ENCODE measurements at places on chromosomes 6 and 20. TPM values are rescaled to one million over a fixed set of nuclear protein-coding genes. Genes with fewer than 3 reads are reported as not detected.

- H3K4me3 ChIP-seq, result peak overlapping the region; percentile 87
- peaks cover 9% of the 10 kb centered on the region for H3K4me1 ChIP-seq
- peak overlapping the region; percentile 91 for H3K27ac ChIP-seq
- no peaks in the 10 kb centered on the region for H3K27me3 ChIP-seq
- H3K36me3 ChIP-seq, result peaks cover 25% of the 10 kb centered on the region
Observed at GRCh38 chr6:7311917-7312615, 933 bp downstream of the SSR1 start.

DNA sequence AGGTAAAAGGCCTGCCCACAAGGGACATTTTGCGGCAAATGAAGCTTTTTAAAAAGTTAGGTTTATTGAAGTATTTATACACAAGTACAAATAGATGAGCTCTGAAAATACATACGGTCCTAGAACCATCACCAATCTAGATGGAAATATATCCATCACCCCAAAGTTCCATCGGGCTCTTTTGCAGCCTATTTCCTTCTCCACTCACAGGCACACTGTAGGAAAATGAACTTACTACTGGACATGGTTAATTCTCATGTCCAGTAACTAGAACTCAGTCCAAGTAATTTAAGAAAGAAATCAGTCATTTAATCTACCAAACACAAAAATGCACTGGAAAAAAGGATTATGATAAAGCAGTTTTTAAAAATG is 6.2 kb downstream of the PCNA start:
- DNase-seq, result no peak
- peaks cover 9% of the 10 kb centered on the region for H3K4me1 ChIP-seq

Gene RPS6KA2
- 41.1 TPM for total RNA-seq

Gene CEP250
- 28.3 TPM for total RNA-seq

DNA sequence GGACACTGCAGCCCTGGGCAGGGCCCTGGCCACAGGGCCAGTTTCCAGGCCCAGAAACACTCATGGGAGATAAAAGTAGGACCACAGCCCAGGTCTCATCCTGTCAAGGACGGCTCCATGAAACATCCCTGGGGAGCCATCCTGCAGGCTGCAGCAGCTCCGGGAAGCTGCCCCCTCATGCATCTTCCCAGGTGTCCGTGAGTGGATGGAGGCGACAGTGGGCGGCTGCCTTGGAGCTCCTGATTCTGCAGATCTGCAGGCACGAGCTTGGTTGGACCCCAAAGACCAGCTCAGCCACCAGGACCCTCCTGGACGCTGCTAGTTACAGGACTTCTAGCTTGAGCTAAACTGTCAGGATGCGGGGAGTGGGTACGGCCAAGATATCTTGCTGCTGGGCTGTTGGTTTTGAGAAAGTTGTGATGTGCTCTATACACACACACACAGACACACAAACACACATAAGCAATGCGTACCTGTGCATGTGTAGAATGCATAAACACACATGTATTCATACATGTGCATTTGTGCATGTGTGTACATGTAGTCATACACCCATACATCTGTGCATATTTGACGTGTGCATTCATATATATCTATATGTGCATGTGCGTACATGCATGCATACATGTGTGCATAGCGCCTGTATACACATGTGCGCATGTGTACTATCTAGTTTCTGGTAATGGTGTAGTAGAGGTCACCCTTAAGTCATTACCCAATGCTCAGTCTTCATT is 297.8 kb downstream of the TAF4 start:
- DNase-seq, result no peak
- H3K27ac ChIP-seq, result no peak overlapping the region
- no peaks in the 10 kb centered on the region for H3K4me1 ChIP-seq

Gene MAFB
- 25.8 TPM for total RNA-seq

DNA sequence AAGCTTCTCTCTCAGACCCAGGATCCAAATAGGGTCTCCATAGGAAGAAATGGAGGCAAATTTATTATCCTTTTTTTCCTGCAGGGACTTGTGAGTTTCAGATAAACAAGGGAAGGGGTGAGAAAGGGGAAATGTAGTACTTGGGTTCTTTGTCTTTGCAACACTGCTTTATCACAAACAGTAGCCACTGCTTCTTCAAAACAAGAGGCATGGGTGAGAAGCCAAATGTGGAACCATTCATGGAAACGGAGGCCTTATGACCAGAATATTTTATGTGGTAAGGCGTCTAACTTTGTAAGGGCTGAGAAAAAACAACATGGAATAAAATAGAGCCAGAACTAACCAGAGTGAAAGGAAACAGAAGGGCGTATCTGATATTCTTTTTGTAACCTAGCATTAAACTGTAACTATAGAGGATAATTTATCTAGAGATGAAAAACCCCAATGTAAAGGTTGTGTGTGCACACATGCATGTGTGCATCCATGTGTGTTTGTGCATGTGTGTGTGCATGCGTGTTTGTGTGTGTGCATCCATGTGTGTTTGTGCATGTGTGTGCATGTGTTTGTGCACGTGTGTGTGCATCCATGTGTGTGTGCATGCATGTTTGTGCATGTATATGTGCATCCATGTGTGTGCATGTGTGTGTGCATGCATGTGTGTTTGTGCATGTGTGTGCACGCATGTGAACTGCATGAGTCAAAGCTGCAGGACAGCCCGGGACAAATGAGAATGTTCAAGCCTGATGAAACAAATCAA is 143.3 kb upstream of the SMLR1 start:
- H3K4me3 ChIP-seq, result no peak overlapping the region
- no peak overlapping the region for H3K27ac ChIP-seq
- no peaks in the 10 kb centered on the region for H3K36me3 ChIP-seq
- H3K4me1 ChIP-seq, result no peaks in the 10 kb centered on the region
- H3K27me3 ChIP-seq, result no peaks in the 10 kb centered on the region

DNA sequence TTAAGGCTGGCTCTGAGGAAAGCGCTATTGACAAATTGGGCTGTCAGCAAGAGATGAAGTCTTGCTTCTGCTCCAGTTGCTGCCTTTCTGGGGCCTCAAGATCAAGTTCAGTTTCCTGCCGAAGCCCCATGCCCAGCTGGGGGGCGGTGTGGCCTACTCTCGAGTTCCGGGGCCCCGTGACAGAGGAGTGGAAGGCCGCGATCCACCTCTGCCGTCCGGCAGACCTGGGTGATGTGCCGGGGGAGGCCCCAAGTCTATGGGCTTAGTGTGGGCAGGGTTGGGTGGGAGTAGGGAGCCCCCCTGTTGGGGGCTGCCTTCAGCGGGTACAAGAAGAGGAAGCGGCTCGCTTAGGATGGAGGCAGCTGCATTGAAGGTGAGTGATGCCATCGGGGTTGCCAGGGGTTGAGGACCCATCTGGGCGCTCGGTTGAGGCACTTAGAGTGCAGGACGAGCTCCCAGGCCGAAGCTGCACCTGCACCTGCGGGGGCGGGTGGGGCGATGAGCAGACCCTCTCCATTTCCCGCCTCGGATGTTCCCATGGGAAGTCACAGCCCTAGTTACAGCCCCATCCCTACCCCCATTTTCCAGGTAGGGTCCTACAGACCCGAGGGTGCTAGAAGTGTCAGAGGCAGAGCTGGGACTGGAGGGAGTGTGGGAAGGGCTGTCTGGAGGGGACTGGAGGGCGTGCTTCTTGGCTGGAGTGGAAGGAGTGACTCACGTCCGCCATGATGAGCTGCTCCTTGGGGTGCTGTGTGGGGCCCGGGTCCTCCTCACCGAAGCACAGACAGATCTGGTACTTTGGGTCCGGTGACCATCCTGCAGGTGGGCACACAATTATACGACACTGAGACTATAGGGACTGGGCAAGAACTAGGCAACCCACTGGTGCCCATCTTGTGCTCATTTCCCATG is 2.9 kb upstream of the FOXS1 start:
- peaks cover 30% of the 10 kb centered on the region for H3K27me3 ChIP-seq
- H3K4me1 ChIP-seq, result no peaks in the 10 kb centered on the region
- H3K4me3 ChIP-seq, result no peak overlapping the region

Gene ANGPT4
- not detected for total RNA-seq

DNA sequence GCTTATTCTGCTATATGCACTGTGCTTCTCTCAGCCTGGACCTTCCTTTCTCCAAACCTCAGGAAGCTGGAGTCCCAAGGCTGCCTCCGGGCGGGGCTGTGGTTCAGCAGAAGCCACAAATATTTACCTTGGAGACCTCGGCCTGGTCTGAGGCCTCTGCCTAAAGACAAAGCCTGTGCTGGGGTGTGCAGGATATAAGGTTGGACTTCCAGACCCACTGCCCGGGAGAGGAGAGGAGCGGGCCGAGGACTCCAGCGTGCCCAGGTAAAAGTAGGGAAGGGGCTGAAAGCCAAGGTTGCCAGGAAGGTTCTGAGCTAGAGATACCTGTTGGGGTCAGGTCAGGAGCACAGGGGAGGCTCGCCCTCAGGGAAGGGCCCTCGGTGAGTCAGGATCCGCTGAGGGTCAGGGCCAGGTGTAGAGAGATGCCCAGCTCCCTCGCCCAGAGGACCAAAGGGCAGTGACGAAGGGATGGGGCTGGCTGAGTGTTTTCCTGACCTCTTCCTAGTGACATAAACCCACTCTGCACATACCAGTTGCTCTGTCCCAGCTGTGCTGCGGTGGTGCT is at the start of gene BPIFB1:
Gene BPIFB1, plus strand, starts transcription at position 224 of the 565 bp plus-strand sequence. CDS start 2,860 bp downstream, outside the sequence.
- no peak for DNase-seq
- H3K27me3 ChIP-seq, result peaks cover 15% of the 10 kb centered on the region
- H3K27ac ChIP-seq, result no peak within 1 kb of the TSS

Gene FRK
- total RNA-seq, result 13.3 TPM

Gene MUCL3
- total RNA-seq, result 0.41 TPM

Gene DPPA5
- not detected for total RNA-seq

GRCh38 chr6:43481075-43481474 is 3.7 kb downstream of the TJAP1 start:
- no peaks in the 10 kb centered on the region for H3K27me3 ChIP-seq
- no peak overlapping the region for H3K4me3 ChIP-seq
- peaks cover 10% of the 10 kb centered on the region for H3K4me1 ChIP-seq

DNA sequence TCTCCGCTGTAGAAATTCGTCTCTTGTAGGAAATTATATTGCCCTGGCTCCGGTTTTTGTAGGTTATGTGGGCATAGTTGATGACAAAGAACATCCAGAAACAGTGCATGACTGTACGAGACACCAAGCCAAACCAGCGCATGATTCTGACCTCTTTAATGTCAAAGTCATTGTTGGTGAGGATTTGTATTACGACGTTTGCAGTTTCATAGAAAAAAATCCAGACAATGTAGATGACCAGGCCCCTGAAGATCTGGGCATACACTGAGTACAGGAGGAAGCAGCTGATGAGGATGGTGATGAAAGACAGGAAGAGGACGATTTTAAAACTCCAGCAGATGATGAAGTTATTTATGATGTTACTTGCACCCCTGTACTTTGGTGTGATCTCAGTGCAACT is 39.1 kb upstream of the TBC1D22B start:
- H3K27me3 ChIP-seq, result no peaks in the 10 kb centered on the region
- H3K4me1 ChIP-seq, result peaks cover 15% of the 10 kb centered on the region
- no peak for DNase-seq
- H3K36me3 ChIP-seq, result no peaks in the 10 kb centered on the region
- no peak overlapping the region for H3K27ac ChIP-seq
- H3K4me3 ChIP-seq, result no peak overlapping the region

Gene GABRR2
- 1.2 TPM for total RNA-seq

Gene LINC00237
- total RNA-seq, result not detected

DNA sequence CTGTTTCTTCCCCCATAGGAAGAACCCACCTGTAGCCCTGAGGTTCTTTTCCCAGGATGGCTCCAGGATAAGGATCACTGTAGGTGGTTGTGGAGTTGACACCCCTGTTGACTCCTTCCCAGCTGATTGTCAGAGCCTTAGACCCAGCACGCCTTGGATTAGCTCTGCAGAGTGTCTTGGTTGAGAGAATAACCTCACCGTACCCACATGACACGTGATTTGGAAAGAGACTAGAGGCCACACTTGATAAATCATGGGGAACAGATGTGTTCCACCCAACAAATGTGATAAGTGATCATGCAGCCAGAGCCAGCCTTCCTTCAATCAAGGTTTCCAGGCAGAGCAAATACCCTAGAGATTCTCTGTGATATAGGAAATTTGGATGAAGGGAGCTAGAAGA is 12.2 kb downstream of the BTN3A1 start:
- no peaks in the 10 kb centered on the region for H3K27me3 ChIP-seq
- DNase-seq, result no peak
- no peak overlapping the region for H3K4me3 ChIP-seq
- no peaks in the 10 kb centered on the region for H3K36me3 ChIP-seq
- H3K4me1 ChIP-seq, result no peaks in the 10 kb centered on the region

DNA sequence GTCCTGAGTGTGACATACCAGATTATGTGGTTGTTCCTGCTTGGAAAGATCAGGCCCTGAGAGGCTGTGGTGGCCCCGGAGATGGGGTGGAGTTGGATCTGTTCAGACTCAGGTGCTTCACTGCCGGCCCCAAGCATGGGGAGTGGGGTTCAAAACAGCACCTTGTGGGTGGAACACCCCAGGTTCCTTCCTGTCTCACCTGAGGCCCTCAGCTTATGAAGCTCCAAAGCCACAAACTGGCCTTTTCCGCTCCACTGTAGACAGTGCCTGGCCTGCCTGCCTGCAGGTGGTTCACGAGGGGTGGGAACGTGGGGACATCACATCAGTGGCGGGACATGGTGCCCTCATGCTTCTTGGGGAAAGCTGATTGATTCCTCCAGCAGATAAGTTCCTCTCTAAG is 146.4 kb downstream of the TAF4 start:
- no peaks in the 10 kb centered on the region for H3K27me3 ChIP-seq
- H3K4me3 ChIP-seq, result no peak overlapping the region
- no peaks in the 10 kb centered on the region for H3K36me3 ChIP-seq

- H3K27me3 ChIP-seq, result peaks cover 100% of the 10 kb centered on the region
- H3K27ac ChIP-seq, result no peak overlapping the region
- peak overlapping the region; percentile 43 for H3K4me3 ChIP-seq
- no peaks in the 10 kb centered on the region for H3K36me3 ChIP-seq
Observed at GRCh38 chr6:99603421-99604165, 3.0 kb upstream of the PRDM13 start.

DNA sequence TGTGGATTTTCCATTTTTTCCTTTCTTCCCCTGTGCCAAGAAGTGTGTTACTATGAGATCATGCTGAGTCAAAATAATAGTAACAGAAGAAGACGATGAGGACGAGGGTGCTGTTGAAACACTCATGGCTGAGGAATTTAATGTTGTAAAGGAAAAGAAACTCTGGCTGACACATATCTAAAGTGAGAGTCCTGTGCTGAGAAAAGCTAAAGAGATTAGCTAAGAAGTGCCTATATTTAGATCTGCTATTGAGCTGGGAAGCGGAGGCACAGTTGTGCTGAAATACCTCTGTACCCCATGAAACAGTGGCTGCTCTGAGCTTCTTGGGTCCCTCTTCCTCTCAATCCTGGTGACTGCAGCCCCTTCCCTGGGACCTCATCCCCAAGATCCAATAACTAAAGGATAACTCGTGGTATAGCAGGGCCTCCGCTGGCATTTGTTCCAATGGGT is 1.1 kb upstream of the SYTL3 start:
- H3K4me1 ChIP-seq, result no peaks in the 10 kb centered on the region
- H3K36me3 ChIP-seq, result no peaks in the 10 kb centered on the region
- no peaks in the 10 kb centered on the region for H3K27me3 ChIP-seq

All from transverse colon (tissue), 4 donors.